Stimulated activated CD4-positive, alpha-beta T cell treated with anti-CD3 and anti-CD28 coated beads, Interleukin-4, amount 100 ng/mL, for 48 hours (primary cell): ENCODE measurements at places on chromosomes 12 and 14.

DNA sequence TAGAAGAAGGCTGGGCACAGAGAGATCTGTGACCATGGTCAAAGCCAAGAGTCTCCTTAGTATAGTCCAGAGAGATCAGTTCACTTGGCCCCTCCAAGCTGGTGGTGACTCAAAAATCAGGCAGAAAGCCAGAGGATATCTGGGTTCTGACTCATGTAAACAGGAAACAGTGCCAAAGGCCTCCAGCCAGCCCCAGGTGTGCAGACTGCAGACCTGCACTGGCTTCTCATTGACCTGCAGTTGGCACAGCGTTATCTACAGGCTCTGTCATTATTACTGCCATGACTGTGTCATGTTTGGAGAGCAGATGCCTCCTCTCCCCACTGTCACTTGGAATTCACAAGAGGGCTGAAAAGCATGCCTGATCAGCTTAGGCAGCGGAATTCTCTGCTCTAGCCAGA is 295.7 kb upstream of the PRKD1 start:
- DNase-seq, result no peak

DNA sequence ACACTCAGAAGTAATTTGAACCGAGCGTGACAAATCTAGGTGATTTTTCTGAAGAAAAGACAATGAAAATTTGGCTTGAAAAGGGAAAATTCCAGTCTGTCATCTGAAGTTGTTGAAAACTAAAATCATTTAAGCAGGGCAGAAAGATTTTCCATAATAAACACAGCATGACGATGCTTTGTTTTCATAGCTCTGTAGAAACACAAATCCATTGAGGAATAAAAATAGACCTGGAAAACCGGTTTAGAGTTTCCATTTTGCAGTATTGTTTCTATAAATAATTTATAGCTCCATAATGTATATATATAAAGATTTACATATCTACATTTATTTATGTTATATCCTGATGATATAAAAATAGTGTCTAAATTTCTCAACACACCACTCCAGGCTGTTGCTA is 1918.5 kb upstream of the FLRT2 start:
- no peak for DNase-seq

GRCh38 chr14:33780035-33780434 is 170.8 kb downstream of the EGLN3 start:
- DNase-seq, result no peak

DNA sequence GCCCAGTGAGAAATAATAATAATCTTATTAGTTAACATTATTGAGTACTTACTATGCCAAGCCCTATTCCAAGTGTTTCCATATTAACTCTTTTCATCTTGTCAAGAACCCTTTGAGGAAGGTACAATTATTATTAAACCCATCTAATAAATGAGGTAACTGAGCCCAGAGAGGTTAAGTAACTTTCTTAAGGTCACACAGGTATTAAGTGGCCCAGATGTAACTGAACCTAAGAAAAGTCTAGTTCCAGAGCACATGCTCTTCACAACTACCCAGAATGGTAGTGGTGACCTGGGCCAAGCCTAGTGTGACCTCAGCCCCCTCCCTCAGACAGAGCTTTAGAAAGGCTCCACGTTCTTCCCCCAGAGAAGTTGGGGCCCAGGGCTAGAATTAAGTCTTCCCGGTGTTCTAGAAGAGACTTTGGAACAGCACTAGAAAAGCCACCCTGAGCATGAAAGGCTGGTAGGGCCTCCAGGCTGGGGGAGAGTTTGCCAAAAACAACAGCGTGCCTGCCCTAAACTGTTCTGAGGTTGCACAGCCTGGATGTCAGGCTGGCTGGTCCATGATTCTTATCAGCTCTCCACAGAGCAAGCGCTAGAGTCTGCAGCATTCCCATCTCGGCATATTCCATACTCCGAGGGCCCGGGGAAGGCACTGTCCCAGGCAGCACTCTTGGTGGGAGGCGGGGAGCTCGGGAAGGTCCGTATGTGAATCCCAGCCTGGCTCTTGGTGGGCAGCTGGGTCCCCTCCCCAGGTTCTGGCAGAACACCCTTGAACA is 41.3 kb upstream of the CTDSP2 start:
- DNase-seq, result no peak

GRCh38 chr14:70567791-70568190 is 32.7 kb downstream of the MED6 start:
- DNase-seq, result peak; percentile 12

GRCh38 chr14:60184905-60185555 is 19.8 kb upstream of the DHRS7 start:
- DNase-seq, result no peak

DNA sequence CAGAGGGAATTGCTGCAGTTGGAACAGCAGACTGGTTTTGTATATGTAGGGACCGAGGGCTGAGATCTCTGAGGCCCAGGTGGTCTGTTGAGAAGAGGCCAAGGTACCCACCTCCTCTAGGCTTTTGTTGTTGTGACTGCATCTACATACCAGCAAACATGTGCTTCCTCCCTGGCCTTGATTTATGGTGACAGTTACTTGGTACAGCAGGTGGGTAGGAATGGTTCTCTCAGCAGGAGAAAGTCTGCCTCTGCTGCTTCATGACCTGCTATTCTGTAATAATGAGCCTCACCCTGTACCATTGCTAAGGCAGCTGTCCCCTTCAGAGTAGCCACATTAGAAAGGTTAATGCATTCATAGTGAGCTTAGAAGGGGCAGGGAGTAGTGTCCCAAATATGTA is 196.7 kb upstream of the PELI2 start:
- no peak for DNase-seq

- DNase-seq, result no peak
Observed at GRCh38 chr12:95179011-95179410, 38.3 kb downstream of the FGD6 start.

DNA sequence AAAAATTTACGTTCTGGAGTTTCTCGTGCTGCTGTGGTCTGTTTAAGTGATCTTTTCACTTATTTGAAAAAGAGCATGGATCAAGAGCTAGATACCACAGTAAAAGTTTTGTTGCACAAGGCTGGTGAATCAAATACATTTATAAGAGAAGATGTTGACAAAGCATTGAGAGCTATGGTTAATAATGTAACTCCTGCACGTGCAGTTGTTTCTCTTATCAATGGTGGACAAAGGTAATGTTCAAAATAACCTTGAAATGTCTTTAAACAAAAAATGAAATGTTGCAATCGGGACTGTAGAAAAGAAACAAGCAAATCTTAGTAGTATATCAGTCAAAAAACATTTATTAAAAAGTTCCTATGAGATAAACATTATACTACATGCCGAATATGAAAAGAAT is 39.3 kb upstream of the PRPF39 start:
- no peak for DNase-seq

GRCh38 chr12:113003636-113004035 is 25.3 kb downstream of the OAS2 start:
- DNase-seq, result no peak

DNA sequence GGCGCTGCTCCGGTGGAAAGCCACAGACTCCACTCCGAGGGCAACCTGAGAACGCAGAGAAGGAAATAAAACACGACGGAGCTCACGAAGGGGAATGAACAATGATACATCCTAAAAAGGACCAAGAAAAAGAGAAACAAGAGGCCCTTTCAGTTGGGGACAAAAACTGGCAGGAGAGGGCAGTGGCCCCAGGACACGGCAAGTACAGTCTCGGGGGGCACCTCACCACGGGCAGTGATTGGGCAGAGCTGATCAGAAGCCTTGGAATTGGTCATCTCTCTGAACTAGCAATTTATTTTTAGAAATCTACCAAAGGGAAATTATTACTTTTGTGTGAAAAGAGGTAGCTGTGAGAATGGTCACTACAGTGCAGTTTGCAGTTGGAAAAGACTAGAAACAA is 27.9 kb downstream of the CCDC92 start:
- no peak for DNase-seq

- DNase-seq, result no peak
Observed at GRCh38 chr12:12736759-12737676, 19.9 kb downstream of the CDKN1B start.

GRCh38 chr12:52046859-52047258 is 4.4 kb upstream of the NR4A1 start:
- no peak for DNase-seq

DNA sequence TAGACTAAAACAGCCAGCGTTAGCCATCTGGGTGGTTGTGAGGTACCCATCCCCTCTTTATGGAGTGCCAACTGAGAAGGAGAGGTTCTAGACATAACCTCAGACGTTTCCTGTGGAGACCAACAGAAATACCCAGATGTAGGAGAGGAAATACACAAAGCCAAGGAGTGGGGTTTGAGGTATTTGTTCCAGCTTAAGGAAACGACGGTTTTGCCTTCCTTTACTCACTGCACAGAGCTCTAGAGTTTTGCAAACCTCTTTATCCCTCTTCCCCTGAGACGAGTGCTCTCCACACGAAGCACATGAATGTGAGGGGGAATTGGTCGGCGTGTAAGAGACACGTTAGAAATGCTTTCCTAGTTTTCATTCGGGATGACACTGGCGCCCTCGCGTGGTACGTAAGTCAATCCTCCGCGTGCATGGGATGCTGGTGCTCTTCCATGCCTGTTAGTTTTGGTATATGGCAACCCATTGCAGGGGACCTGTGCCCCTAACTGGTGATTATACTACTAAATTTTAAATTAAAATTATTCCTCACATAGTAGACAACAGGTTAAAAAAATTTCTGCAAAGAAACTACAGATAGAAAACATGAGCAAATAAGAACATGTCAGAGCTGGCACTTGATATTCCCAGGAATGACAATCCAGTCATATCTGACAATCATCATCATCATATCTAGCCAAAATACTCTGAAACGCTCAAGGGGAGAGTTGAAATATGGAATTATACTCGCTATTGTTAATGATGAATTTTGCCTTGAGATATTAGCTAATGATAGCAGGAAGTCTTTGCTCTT is 121.7 kb downstream of the PPM1H start:
- peak; percentile 21 for DNase-seq

DNA sequence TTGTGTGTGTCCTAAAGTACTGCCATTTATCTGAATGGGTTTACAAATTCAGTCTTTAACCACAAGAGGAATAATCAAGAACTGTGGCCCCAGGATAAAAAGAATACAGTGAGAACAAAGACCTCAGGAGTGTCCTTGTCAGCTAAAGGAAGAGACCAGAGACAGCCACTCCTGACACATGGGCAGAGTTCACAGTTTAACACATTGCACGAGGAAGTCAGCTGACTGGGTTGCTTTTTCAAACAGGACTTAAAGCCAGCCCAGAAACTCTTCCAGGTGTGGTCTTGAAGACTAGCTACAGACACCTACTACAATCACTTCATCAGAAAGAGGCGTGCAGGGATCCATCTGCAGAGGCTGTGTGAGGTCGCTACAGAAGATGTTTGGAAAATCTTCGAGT is 42.8 kb downstream of the GNS start:
- DNase-seq, result no peak

GRCh38 chr12:129190827-129191226 is 337.5 kb downstream of the GLT1D1 start:
- no peak for DNase-seq

GRCh38 chr14:23494223-23494622 is 24.7 kb downstream of the NGDN start:
- DNase-seq, result no peak

- no peak for DNase-seq
Observed at GRCh38 chr12:75981247-75982168, 50.1 kb downstream of the PHLDA1 start.

GRCh38 chr14:23145794-23146350 is 26.8 kb upstream of the CEBPE start:
- DNase-seq, result no peak

DNA sequence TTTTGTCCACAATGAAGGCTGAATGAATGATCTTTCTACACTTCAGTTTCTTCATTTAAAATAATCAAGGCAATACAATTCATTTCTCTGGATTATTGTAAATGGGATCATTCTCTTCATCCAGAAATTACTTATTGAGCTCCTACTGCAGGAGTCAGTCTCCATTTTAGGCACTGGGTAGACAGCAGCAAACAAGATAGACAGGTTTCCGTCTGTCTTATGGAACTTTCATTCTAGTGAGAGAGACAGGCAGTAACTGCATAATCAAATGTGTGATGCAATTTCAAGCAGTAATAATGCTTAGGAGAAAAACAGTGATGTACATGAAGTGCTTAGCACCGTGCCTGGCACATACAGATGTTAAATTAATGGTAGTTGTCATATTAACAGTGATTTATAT is 118.9 kb downstream of the SUDS3 start:
- DNase-seq, result no peak

DNA sequence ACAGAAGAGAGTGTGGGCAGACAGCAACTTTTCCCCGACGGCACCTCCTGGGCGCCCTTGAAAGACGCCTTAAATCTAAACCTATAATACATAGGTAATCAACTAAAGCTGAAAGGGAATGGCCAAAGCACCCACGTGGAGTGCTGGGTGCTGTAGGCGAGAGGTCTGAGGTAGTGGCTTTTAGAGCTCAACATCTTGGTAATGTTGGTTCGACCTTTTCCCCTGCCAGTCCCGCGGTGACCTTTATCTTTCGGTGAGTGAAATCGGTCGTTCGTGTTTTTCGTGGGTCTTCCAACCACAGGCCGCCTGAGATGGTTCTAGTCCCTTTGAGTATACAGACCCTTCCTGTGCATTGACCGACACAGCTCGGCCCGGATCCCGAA is 9.1 kb downstream of the OR6S1 start:
- DNase-seq, result no peak

DNA sequence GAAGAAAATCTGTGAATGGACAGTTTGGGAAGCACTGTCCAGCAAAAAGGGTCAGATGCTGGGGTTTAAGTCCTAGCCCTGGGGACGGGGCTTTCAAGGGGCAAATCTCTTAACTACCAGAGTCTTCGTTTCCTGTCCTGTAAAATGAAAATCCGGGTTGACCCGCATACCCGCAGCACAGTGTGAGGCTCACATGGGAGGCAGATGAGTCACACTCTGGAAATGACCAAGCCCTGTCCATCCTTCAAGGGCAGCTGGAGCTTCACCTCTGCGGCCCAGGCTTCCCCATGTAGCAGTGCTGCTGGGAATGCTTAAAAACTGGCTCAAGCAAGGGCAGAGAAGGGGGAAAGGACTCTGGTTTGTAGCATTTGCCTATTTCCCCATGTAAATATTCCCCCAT is 19.0 kb downstream of the FAM181A start:
- no peak for DNase-seq

- DNase-seq, result no peak
Observed at GRCh38 chr12:14471497-14471896, 96.2 kb downstream of the PLBD1 start.

- DNase-seq, result no peak
Observed at GRCh38 chr12:24226745-24227350, 277.4 kb upstream of the SOX5 start.

GRCh38 chr12:99983456-99984258 is 1.1 kb downstream of the ANKS1B start:
- DNase-seq, result no peak

DNA sequence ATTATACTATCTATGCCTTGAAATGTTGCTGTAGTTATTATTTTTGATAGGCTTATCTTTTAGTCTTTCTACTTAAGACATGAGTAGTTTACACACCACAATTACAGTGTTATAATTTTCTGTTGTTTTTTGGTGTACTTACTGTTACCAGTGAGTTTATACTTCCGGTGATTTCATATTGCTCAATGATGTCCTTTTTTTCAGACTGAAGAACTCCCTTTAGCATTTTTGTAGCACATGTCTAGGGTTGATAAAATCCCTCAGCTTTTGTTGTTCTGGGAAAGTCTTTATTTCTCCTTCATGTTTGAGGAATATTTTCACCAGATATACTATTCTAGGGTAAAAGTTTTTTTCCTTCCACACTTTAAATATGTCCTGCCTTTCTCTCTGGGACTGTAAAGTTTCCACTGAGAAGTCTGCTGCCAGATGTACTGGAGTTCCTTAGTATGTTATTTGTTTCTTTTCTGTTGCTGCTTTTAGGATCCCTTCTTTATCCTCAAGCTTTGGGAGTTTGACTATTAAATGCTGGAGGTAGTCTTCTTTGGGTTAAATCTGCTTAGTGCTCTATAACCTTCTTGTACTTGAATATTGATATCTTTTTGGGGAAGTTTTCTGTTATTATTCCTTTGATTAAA is 41.5 kb upstream of the FERMT2 start:
- no peak for DNase-seq
